ENCODE measurements at places on chromosomes 6 and 20.

- no peak for DNase-seq
Measured at GRCh38 chr6:151721146-151721545, 86.3 kb upstream of the ESR1 start.

GRCh38 chr6:21537637-21538036 lies 55.9 kb upstream of the SOX4 start:
- no peak for DNase-seq

DNA sequence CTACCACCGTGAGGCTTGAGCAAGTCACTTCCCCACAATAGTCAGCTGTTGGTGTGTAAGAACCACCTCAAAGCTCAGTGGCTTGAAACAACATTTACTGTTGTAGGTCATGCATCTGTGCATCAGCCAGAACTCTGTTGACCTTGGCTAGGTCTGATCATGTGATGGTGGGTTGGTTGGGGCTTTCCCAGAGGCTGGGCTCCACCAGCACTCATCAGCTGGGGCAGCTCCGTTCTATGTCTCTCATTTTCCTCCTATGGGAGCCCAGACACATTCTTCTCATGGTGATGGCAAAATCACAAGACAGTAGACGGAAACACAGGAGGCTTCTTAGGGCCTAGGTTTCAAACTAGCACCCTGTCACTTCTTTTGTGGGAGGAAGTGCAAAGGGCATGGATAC lies 42.8 kb upstream of the PSMF1 start:
- no peak for DNase-seq

DNA sequence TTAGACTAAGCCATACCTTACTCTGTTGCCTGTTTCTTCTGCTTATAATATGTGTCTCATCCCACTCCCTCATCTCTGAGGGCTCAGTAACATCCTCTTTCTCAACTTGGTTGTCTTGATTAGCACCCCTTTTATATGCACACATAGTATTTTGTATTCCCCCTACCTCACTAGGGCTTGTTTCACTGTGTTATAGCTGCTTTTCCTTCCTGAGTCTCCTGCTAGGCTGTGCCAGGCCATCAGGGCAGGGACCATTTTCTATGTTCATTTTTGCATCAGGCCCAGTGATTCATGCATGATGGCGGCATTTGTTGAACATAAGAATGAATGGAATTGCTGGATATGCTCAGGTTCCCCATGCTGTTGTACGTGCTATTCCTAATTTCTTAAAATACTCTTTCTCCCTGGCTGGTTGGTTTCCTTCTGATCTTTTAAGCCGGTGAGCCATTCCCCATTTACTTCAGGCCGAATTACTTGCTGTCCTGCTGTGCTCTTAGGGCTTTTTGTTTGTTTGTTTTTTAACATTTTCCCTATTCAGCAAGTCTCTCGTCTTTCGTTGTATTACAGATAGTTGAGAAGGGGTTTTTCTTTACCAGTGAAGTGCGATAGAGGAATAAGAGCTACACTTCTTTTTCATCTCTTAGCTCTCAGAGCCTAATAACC lies 183.2 kb downstream of the CARMIL1 start:
- DNase-seq, result no peak

GRCh38 chr6:26243132-26243531 lies 121.9 kb upstream of the BTN3A2 start:
- no peak for DNase-seq

All from retina (tissue), 1 donor.